CD8-positive, alpha-beta T cell (primary cell): ENCODE measurements at places on chromosomes 6 and 20.

DNA sequence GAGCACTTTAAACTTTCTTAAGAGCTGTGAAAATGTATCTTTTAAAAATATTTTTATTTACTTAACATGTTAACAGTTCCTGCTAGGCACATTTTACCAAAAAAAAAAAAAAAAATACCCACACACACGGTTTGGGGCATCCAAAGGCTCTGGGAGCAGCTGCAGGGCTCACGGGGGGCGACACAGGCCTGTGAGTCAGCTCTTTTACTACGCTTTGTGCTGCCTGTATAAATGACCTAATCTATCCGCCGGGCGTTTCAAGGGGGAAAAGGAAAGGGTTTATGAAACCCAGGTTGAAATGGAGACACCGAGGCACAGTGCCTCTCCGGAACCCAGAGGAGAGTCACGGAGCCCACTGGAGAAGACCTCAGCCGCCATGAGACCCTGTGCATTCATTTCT lies 40.4 kb downstream of the DLL1 start:
- no peak for DNase-seq

DNA sequence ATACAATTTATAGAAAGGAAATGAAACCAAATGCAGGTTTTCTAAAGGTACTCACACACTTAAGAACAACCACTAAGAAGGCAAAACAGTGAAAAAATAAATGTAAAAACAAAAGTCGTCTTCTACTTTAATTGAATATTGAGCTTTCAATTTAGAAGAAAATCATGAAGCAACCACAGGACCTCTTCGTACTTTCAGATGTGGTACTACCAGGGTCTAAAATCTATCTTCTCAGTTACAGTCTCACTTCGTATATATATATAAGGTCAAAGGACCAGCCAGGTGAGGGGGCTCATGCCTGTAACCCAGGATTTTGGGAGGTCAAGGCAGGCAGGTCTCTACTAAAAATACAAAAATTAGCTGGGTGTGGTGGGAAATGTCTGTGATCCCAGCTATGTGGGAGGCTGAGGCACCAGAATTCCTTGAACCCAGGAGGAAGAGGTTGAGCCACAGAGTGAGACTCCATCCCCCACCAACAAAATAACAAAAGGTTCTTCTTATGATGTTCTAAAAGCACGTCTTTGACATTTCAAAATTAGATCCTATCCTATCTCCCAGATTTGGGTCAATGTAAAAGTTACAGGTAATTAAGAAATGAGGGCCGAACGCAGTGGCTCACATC lies 12.5 kb downstream of the ROMO1 start:
- DNase-seq, result no peak

- DNase-seq, result no peak
These were observed 745.4 kb upstream of the ADGRB3 start for GRCh38 chr6:67889682-67889995.

GRCh38 chr20:1331101-1331500 lies 2.2 kb upstream of the SDCBP2 start:
- no peak for DNase-seq

DNA sequence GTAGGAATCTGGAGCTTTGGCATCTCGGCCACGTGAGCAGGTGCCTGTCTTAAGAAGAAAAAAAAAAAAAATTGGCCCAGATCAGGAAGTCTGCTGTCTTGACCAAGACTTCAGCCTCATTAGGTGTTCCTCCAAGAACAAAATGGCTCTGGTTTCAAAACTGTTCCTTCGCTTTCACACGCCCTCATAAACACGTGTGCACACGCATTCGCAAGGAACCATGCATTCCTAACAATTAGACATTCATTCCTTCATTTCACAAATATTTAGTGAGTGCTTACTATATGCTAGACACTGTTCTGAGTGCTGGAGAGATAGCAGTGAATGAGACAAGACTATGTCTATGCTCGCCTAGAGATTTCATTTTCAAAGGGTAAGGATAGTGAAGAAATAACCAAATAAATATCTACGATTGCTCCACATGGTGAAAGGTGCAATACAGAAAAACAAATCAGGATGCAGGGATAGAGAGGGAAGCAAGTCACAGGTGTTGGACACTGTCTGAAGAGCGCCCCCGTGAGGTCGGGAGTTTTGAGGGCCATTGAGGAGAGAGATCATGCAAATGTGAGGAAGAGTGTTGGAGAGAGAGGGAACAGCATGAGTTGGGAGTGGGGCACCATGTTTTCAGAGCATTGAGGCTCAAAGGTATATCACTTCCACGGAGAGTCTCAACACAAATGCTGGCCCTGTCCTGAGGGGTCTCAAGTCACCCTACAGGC lies 53.3 kb downstream of the CCDC170 start:
- DNase-seq, result no peak

GRCh38 chr6:131568726-131569125 lies 4.3 kb upstream of the ARG1 start:
- DNase-seq, result no peak

- no peak for DNase-seq
These were observed 124.1 kb downstream of the FOXO3 start for GRCh38 chr6:108684771-108685329.

GRCh38 chr6:133705731-133706130 lies 183.2 kb upstream of the TCF21 start:
- no peak for DNase-seq

GRCh38 chr6:38307740-38308139 lies 332.0 kb downstream of the BTBD9 start:
- no peak for DNase-seq

DNA sequence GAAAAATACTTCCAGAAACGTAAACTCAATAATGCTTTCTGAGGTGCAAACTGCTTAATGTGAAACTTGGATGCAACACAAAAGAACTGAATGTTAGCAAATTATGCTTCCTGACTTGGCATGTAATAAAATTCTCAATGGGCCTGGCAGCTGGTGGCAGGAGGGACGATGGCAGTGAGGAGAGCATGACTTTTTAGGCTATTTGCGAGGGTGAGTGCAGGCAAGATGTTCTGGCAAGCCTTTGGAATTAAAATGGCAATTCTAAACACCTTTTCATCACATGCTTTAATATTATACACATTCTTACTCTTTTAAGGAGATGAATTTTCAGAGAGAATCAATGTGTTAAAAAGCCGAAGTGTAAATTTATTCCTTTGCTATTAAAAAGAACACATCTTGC lies 224.8 kb upstream of the CDH4 start:
- DNase-seq, result no peak
